ENCODE measurements at places on chromosomes 16 and 17.
A peak's percentile ranks its signal among the peaks of the same experiment; 100 is the strongest.

- DNase-seq, result no peak
These were observed 9.1 kb downstream of the FOXK2 start for GRCh38 chr17:82528484-82529265.

- DNase-seq, result no peak
These were observed 264.7 kb downstream of the SOX9 start for GRCh38 chr17:72385475-72385874.

- no peak for DNase-seq
These were observed 261.8 kb upstream of the PSMD7 start for GRCh38 chr16:74034862-74035261.

- DNase-seq, result no peak
These were observed 16.3 kb downstream of the SCPEP1 start for GRCh38 chr17:56994009-56994792.

- DNase-seq, result no peak
These were observed 33.8 kb downstream of the GTF3C1 start for GRCh38 chr16:27515874-27516353.

DNA sequence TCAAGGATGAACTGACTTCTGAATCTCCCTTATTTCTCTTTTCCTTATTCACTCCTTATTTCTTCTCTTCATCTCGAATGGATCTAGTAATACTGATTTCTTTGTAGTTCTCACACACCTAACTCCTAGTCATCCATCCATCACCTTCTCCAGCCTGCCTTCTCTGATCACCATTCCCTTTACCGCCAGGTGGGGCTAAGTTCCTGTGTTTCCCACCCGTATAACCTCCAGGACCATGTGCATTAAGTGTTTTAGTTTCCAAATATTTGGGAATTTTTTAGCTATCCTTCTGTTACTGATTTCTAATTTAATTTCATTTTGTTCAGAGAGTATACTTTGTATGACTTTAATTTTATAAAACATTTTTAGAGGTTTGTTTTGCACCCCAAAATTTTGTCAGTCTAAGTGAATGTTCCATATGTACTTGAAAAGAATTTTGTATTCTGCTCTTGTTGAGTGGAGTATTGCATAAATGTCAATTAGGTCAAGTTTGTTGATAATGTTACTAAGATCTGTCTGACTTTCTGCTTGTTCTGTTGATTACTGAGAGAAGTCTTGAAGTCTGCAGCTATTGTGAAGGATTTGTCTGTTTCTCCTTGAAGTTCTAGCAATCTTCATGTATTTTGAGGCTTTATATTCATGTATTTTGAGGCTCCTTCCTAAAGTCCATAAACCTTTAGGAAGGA lies 8.8 kb downstream of the BPTF start:
- DNase-seq, result no peak

GRCh38 chr17:59914274-59914854 lies 21.4 kb downstream of the RPS6KB1 start:
- DNase-seq, result peak; percentile 43

DNA sequence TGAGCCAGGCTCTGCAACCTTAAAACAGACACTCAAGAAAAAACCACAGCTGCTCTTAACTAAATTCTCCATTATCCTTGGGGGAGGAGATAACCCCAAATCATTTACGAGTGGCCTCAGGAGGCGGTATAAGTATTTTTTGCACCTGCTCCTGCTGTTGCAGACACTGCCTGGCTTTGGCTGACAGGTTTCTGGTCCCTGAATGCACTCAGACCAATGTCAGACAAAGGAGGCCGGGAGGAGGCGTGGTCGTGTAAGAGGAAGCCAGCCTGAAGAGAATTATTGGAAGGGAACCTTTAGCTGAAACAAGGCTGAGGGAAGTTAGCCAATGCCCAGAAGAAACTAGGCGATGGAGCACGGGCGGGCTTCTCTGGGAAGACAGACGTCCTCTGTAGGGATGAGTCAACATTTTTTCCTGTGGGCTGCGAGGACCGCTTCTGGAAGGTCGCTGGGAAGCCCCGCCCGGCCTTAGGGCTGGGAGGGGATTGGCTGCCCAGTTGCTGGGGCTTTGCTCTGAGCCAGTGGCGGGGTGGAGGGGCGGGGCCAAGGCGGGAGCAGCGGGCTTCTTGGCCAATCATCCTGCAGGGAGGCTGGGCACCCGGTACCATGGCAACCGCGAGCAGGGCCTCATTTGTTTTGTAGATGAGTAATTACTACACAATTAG lies 82.3 kb downstream of the CCDC182 start:
- no peak for DNase-seq

GRCh38 chr17:76527430-76528111 lies 9.9 kb downstream of the CYGB start:
- DNase-seq, result peak; percentile 83

DNA sequence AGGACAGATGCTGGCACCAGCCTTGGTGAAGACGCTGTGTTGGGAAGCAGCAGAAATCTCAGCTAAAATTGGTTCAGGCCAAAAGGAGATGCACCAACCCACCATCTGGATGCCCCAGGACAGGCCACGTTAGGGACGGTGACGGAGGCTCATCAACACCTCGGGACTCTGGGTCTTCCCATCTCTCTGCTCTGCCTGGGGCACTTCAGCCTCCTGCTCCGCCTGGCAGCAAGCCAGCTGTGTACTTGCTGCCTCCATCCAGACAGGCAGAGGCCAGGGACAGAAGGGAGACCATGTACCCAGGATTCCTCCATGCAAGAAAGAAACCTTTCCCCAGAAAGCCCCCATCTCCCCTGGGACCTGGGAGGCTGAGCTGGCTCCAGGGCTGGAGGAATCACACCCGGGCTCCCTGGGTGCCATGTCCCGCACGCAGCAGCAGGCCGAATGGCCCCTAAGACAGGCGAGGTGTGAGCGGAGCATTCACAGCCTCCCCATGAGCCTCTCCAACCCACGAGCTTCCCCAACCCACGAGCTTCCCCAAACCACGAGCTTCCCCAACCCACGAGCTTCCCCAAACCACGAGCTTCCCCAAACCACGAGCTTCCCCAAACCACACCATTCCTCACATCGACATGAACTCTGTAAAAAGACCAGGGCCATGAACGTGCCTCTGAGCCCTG lies 274.5 kb downstream of the C16orf95 start:
- no peak for DNase-seq

- no peak for DNase-seq
These were observed 35.5 kb downstream of the ERN1 start for GRCh38 chr17:64094412-64094811.

- peak; percentile 1 for DNase-seq
These were observed 797 bp downstream of the NUDT7 start for GRCh38 chr16:77723108-77723514.

GRCh38 chr17:73105431-73105830 lies 12.9 kb upstream of the SLC39A11 start:
- DNase-seq, result no peak

DNA sequence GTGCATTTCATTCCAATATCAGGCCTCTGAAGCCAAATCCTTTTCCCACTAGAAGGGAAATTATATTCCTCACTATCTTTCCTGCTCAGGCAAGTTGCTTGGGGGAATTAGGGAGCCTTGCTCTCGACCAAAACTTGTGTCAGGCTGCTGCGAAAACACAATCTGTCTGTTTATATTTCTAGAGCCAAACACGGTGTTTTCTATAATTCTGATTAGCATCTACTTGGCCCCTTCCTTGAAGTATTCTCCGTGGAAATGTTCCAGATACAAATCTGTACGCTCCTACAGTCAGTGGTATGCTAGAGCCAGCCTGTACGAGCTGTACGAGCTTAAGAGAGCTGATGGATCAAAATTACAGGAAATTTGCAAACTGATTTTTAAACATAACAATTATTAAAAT lies 299.3 kb upstream of the SALL1 start:
- no peak for DNase-seq

DNA sequence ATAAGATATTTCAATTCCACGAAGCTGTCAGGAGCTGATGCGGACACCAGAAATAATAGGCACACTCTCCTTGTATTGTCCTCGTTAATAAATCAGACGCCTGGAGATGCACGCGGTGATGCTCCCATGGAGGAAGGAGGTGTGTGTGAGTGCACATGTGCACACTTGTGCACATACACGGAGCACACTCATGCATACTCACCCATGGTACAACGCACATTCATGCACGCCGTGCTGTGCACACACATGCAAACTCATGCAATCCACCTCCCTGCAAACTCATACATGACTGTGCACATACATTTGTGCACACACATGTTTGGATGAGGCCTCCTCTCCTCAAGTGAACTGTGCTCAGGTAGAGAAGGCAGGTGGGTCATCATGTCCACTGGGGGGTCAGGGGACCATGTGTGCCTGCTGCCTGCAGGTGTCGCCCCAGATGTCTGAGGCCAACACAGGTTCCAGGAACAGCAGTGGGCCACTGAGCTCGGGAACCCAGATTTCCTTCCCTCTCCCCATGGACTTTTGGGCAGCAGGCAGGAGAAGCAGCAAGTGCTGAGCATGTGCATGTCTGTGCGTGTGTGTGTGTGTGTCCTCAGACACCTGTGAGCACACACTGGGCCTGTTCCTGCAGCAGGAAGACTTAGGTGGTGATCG lies 165.3 kb downstream of the SDK2 start:
- DNase-seq, result no peak

DNA sequence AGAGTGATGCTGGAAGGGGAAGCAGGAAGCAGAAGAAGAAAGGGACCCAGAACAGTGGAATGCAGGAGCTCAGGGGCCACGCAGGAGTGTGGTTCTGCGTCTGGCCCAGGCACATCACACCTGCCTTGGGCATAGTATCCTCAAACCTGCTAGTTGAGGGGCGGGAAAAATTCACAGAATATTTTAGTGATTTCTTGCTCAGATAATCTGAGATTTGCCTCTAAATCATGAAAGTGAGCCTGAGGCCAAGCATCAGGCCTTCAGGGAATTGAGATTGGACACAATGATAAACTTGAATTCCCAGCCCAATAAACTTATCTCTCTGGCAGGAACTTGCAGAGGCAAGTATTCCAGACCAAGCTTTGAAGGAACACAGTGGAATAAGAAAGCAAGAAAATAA lies 48.5 kb upstream of the CCL2 start:
- DNase-seq, result no peak

DNA sequence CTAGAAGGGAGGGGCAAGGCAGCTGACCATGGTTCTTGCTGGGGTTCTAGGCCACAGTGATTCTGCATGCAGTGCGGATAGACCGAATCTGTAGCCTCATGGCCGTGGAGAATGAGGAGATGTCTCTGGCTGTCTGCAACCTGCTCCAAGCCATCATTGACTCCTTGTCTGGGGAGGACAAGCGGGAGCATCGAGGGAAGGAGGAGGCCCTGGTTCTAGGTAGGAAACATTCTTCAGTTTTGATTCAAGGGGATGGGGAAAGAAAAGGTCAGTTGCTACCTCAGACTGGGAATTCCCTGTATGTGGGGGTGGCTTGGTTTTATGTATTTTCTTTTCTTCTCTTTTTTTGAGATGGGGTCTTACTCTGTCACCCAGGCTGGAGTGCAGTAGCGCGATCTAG lies 7.6 kb downstream of the UNC45B start:
- no peak for DNase-seq

GRCh38 chr17:58381124-58382035 lies 29.4 kb upstream of the SUPT4H1 start:
- DNase-seq, result no peak

- DNase-seq, result no peak
These were observed 2.7 kb downstream of the IGFBP4 start for GRCh38 chr17:40445751-40446468.

DNA sequence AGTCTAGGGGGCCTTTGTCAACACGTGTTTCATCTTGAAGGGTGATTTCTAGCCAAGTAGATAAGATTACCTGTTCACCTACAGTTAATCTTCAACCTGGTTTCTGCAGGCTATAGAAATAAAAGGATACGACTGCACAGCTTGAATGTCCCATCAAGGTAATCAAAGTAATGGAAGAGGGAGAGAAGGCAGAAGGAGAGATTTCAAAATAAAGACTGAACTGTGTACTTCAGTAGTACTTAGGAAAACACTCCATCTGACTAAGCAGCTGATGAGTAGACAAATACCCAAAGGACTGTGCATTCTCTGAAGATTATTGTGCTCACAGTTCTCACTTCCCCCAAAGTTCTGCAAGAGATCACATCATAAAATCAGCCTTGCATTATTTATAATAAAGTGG lies 5.8 kb upstream of the RFFL start:
- DNase-seq, result no peak

DNA sequence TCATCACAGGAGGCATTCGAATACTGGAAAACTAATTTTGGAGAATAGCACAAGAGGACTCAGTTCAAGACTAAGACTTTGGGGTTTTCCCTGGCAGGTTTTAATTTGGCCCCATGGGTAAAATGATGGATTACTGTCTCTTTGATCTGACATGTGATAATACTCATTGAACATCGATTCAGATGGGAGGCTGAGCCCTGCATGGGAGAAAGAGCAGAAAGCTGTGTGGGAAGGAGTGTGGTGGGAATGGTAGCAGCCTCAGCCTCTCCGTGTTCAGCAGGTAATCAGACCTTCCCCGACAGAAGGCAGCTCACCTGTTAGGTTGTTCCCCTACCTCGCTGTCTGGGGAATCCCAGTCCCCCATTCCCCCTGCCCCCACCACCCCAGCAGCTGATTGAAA lies 124.7 kb upstream of the TNRC6C start:
- DNase-seq, result no peak

- DNase-seq, result no peak
These were observed 133.5 kb downstream of the BRIP1 start for GRCh38 chr17:61729690-61730268.

GRCh38 chr17:8650119-8650499 lies 19.6 kb upstream of the MYH10 start:
- no peak for DNase-seq

All from naive B cell (primary cell).